Hepatocyte (in vitro differentiated cells): ENCODE measurements at places on chromosomes 5 and 9.

GRCh38 chr9:96686638-96687335 is 31.7 kb upstream of the PRXL2C start:
- H3K36me3 ChIP-seq: no peaks in the 10 kb centered on the region
- no peaks in the 10 kb centered on the region for H3K4me1 ChIP-seq
- H3K27ac ChIP-seq: peak overlapping the region; percentile 65

DNA sequence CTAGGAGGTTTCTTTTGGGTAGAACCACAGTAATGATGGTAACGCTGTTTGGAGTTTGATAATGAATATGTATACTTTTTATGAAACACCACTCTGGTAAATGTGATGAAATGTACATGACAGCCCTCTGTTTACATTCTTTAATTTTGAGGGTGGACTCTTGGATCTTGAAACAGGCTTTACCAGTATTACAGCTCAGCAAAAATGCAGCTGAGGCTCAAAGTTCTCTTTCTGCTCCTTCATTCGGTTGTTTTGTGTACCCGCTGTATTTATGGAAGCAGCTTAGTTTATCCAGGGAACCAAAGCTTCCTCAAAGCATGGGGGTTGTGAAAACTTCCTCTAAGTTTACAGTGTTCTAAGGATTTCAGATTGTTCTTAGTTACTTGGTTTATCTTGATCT is 11.1 kb downstream of the GAPVD1 start:
- no peaks in the 10 kb centered on the region for H3K36me3 ChIP-seq
- peaks cover 23% of the 10 kb centered on the region for H3K4me1 ChIP-seq
- H3K27me3 ChIP-seq: no peaks in the 10 kb centered on the region
- H3K4me3 ChIP-seq: no peak overlapping the region

- H3K36me3 ChIP-seq: no peaks in the 10 kb centered on the region
- H3K4me3 ChIP-seq: no peak overlapping the region
- H3K27ac ChIP-seq: no peak overlapping the region
- H3K27me3 ChIP-seq: no peaks in the 10 kb centered on the region
- no peak for DNase-seq
These were observed 250.7 kb downstream of the ANXA1 start for GRCh38 chr9:73402081-73403028.

DNA sequence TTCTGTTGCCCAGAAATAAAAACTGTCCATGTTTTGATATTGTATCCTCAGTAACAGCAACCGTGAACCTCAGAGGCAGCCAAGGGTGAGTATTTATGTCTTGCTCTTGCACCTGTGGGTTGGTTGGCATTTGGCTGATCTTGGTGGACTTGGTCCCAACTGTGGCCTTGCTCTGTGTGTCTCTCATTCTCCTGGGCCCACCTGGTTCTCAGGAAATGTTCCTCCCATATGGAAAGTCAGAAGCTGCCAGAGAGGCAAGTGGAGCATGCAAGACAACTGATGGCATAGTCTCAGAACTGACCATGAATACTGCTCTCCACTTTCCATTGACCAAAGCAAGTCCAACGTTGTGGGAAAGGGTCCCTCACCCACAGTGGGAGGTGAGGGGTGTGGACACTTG is 13.6 kb upstream of the NINJ1 start:
- no peak for DNase-seq
- no peak overlapping the region for H3K27ac ChIP-seq
- H3K4me1 ChIP-seq: no peaks in the 10 kb centered on the region
- no peaks in the 10 kb centered on the region for H3K27me3 ChIP-seq

- no peaks in the 10 kb centered on the region for H3K36me3 ChIP-seq
- DNase-seq: no peak
- H3K27me3 ChIP-seq: peaks cover 2% of the 10 kb centered on the region
- no peak overlapping the region for H3K4me3 ChIP-seq
These were observed 64.3 kb downstream of the FEM1C start for GRCh38 chr5:115480271-115480670.

GRCh38 chr9:129351642-129352145 is 173.6 kb upstream of the IER5L start:
- H3K27me3 ChIP-seq: no peaks in the 10 kb centered on the region
- peaks cover 22% of the 10 kb centered on the region for H3K4me1 ChIP-seq
- no peak for DNase-seq
- peak overlapping the region; percentile 90 for H3K27ac ChIP-seq
- H3K4me3 ChIP-seq: peak overlapping the region; percentile 12
- H3K36me3 ChIP-seq: no peaks in the 10 kb centered on the region

DNA sequence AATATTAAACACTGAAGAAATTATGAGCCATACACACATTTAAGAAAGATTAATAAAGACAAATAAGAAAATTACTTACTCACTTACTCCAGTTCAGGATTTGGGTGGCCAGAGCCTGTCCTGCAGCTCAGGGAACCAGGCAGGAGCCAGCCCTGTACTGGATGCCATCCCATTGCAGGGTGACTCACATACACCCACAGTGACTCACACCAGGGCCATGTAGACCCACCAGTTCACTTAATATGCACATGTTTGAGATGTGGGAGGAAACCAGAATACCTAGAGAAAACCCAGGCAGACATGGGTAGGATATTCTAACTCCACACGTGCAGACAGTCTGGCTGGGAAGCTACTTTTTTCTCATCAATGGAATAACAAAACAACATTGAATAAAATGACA is 49.6 kb upstream of the ADRB2 start:
- no peak overlapping the region for H3K27ac ChIP-seq
- no peaks in the 10 kb centered on the region for H3K27me3 ChIP-seq
- H3K4me3 ChIP-seq: no peak overlapping the region
- H3K4me1 ChIP-seq: no peaks in the 10 kb centered on the region

GRCh38 chr5:87007737-87008136 is 259.9 kb upstream of the RASA1 start:
- no peaks in the 10 kb centered on the region for H3K36me3 ChIP-seq
- no peaks in the 10 kb centered on the region for H3K4me1 ChIP-seq
- no peak for DNase-seq

DNA sequence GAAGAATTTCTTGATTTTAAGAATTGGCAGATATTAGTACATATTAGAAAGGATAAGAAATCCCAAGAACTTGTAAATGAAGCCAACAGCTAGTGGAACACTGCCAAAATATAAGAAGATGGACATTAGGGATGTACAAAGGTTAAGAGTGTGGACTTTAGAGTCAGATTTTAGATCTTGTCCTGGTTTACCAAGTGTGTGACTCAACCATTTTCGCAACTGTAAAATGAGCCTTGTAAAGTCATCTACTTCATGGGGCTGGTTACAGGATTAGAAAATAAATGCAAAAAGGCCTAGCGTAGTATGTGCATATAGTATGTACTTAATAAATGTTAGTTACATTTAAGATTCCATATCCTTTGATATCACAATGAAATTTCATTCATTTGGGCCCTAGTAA is 260.0 kb downstream of the RAB3C start:
- no peak overlapping the region for H3K4me3 ChIP-seq
- H3K27me3 ChIP-seq: no peaks in the 10 kb centered on the region
- no peak overlapping the region for H3K27ac ChIP-seq

DNA sequence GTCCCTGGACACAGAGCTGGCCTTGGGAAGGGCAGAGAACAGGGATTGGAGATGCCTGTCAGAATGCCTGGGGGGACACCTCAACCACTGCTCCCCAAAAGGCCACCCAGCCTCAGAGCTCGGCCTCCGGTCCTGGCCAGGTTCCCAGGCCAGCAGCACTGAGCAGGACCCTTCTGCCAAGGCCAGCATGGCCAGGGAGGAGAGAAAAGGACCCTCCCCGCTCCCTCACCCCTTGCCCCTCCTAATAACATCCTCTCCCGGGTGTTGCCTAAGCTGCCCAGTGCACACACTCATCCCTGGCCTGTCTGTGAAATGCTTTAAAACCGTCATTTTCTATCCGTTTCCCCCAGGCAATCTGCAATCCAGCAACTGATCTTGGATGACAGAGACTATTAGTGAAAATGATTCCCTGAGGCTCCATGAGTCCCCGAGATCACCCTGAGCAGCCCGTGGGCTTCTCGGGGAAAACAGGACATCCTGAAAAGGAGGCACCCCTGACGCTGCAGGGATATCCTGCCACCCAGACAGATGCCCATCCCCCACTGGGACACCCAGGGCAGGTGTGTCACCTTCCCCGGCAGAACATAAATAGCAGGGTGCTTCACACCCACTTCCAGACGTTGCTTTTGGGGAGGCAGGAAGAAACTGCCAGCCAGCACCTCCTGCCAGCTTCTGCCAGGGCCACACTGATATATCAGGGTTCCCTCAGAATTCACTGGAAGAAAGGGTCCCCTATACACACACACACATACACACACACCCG is 75.3 kb downstream of the ADAMTS2 start:
- no peaks in the 10 kb centered on the region for H3K27me3 ChIP-seq
- no peaks in the 10 kb centered on the region for H3K36me3 ChIP-seq
- no peak overlapping the region for H3K4me3 ChIP-seq
- DNase-seq: no peak
